ENCODE measurements at places on chromosomes 7 and 10.

- DNase-seq = no peak
Observed at GRCh38 chr7:54109501-54109900, 432.7 kb upstream of the VSTM2A start.

- no peak for DNase-seq
Observed at GRCh38 chr7:7491044-7491443, 44.6 kb downstream of the COL28A1 start.

DNA sequence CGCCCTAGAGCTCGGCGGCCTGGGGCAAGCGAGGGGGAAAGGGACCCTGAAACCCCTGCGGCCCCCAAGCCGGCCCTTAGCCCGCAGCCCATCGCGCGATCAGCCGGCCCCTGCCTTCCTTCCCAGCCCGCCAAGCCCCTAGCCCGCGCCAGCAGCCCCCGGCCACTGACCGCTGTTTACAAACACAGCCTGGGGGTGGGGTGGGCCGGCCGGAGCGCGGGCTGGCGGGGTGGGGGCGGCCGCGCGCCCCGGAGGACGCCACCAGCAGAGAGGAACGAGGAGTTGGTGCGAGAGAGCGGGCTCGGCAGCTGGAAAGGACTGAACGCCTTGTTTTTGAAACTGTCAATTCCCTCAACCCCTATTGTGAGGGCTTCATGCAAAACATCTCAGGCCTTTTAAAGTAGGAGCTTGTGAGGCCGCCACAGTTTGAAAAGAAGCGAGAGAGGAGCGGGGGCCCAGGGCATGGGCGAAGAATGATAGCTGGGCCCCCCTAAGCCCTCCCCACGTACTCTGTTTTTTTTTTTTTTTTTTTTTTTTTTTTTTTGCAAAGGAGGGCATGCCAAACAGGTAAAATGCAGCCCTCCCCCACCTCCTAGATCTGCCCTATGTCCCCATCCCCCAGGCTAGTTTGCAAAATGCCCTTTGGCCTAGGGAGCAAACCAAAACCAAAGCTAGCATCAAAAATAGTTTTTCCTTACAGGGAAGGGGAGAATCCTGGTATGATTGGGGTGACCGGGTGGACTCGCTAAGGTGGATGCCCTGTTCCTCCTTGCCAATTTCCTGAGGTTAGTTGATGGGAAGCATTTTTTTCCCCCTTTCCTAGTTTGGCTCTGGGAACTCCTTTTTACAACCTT lies 15.0 kb downstream of the SKIDA1 start:
- DNase-seq = no peak

DNA sequence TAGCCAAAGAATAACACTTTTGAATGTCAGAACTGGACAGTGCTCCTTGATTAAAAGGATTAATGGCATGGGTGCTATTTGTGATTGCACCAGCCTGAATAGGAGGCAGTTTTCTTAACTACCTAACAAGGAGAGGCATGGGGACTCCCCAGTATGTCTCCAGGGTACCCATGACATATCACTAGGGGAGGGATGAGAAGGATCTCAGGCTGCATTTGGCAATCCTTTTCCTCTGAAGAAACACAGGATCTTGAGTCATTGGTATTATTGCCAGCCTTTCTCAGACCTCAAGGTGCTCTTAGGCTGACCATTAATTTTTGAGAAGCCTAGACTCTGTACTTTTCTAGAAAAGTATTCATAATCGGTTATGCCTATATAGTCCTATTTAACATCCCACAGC lies 77.5 kb upstream of the NPVF start:
- DNase-seq = no peak

GRCh38 chr7:70654146-70654545 lies 477.8 kb upstream of the GALNT17 start:
- no peak for DNase-seq

DNA sequence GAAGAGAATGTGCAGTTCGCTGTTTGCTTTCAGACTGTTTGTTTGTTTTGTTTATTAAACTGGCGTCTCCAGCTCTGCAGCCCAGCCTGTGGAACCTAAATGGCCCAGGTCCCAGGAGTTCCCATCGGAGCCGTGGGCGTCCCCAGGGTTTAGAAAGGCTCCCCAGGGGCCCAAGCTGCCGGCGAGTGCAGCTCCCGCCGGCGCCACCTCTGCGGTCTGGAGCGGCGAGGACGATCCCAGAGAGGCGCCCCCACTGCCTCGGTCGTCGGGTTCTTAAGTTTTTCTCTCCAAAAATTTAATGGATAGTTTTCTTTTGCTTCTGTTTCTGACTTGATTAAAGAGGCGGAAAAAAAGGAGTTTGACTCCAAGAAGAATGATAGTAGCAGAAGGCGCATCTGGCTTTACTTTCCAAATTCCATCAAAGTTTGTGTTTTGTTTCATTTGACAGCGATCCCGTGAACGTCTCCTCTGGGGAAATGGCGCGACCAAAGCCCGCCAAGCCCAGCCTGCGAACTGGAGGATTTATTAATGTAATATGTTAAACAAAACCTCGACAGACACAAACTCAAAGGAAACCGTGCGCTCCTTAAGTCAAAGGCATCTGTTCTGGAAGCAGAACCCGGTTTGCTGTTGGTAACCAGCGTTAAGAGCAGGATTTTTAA lies 718 bp upstream of the FZD1 start:
- DNase-seq = peak; percentile 39

DNA sequence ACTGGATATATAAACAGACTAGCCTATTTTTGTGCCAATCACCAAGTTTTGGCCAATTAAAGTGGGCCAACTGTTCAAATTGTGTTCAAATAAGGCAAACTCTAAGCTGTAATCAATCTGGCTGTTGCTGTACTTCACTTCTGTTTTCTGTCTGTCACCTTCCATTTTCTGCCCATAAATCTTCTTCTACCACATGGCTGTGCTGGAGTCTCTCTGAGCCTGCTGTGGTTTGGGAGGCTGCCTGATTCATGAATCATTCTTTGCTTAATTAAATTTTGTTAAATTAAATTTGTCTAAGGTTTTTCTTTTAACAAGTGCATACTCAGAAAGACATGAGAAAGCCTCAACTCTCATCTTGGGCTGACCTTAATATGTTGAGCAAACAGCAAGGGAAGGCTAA lies 172.6 kb upstream of the VIPR2 start:
- no peak for DNase-seq

GRCh38 chr7:47327698-47328391 lies 254.1 kb downstream of the TNS3 start:
- DNase-seq = no peak

DNA sequence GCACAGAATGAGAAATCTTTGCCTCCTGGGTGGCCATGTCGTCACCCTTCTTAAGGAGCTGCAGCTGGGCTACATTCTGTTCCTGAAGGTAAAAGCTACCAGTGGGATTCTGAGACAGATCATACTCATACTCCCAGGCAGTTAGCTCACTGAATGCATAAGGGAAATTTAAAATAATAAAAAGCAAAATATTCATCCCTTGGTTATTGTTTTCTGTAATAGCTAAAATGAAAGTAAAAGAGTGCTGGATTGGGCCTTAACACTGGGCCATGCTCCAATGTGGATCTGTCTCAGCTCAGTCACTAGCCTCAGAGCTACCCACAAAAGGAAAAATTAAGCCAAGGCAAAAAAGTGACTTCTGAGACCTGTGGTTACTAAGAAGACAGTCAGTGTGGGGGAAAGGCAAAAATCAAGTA lies 8.9 kb upstream of the DYNC2I1 start:
- no peak for DNase-seq

DNA sequence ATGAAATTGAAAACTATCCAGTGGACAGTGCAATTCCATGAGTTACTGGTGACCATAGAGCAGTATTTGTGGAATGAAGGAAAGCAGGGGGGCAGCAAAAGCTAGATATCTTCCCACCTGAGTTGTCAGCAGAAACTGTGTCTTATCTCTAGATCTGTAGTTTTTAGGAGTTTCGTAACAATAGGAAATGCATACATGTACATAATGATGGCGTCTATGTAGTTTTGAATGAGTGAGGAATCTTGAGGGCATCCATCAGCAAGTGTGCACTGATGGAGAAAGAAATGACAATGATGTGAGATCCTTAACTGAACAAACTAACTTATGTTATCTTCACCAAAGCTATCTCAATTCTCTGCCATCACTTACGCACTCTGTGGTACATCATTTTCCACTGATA lies 114.5 kb downstream of the LRRC4 start:
- no peak for DNase-seq

GRCh38 chr10:81866753-81867152 lies 8.2 kb upstream of the NRG3 start:
- DNase-seq = no peak

- no peak for DNase-seq
Observed at GRCh38 chr7:131570401-131570800, 14.0 kb upstream of the PODXL start.

DNA sequence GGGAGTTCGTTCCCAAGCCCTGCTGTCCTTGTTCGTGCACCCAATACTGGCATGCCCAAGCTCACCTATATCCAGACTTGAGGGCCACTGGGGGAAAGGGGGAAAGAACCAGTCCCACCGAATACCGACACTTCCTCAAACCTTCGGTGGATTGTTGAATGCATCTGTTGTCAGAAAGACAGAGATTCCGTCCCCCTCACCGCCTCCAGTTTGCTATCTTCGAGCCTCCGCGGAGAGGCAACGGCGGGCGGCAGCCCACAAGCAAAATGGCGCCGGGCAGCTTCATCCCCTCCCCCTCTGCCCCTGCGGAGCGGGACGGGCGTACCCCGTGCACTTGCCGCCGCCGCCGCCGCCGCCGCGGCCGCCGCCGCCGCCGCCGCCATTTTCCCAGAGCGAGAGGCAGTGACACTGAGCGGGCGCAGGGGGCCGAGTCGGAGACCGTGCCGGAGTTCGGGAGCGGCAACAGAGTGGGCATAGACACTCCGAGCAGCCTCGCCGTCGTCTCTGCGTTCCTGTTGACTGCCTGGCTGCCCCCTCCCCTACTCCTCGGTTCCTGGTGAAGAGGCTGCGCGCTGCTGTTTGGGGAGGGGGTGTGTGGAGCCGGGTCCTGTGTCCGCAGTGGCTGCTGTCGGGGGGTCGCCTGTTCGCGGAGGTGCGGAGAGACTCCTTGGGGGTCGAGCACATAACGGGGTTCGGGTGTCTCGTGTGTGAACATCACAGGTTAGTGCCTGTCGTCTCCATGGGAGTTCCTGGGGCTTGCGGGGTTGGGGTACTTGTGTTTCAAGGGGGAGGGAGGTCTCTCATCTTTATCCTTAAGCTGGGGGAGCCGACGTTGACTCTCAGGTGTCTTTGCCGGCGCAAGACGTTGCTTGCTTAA lies at the start of gene KMT2E:
TSS of gene KMT2E (plus strand) at position 390 of the 877 bp plus-strand sequence. CDS start 26,748 bp downstream, outside the sequence.
- peak; percentile 92 for DNase-seq

GRCh38 chr7:41755096-41755495 lies 52.2 kb upstream of the INHBA start:
- DNase-seq = no peak

- DNase-seq = no peak
Observed at GRCh38 chr7:117076426-117076943, 123.2 kb downstream of the ST7 start.

DNA sequence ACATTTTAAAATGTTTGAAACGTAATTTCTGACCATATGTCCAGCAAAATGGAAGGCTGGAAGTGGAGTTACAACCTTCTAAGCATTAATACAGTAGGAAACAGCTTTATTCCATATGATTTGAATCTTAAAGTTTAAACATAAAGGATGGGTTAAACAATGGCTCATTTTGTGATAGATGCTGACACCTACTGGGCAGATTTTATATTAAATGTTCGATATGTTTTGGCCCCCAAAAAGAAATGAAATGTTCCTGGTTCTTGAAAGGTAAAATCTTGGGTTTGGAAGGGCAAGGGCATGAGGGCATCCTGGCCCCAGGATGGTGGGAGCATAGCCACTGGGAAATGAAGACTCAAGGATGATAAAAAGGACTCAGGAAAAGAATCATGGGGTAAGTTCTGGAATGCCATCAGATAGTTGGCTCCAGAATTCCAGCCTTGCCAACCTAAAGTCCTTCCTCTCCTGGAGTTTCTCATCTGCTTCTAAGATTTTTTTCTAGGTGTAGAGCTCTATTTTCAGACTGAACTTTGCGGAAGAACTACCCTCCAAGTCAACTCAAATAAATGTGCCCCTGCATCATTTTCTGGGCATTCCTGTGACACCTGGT lies 34.6 kb upstream of the SLC35G1 start:
- DNase-seq = no peak

DNA sequence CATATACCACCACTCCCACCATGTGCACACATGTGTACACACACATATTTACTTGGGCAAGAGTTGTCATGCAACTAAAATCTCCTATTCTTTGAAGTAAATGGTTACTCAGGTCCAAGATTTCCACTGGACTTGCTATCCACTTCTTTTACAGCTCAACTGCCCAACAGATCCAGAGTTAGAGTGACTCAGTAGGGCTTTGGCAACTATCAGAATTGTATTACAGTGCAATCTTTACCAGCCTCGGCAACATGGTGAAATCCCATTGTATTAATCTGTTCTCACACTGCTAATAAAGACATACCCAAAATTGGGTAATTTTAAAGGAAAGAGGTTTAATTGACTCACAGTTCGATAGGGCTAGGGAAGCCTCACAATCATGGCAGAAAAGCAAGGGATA lies 51.9 kb upstream of the ABLIM1 start:
- no peak for DNase-seq

- no peak for DNase-seq
Observed at GRCh38 chr10:58644311-58644710, 131.6 kb downstream of the BICC1 start.

- no peak for DNase-seq
Observed at GRCh38 chr10:62681211-62681940, 123.1 kb upstream of the ADO start.

- no peak for DNase-seq
Observed at GRCh38 chr10:124739986-124740368, 4.2 kb downstream of the FAM53B start.

DNA sequence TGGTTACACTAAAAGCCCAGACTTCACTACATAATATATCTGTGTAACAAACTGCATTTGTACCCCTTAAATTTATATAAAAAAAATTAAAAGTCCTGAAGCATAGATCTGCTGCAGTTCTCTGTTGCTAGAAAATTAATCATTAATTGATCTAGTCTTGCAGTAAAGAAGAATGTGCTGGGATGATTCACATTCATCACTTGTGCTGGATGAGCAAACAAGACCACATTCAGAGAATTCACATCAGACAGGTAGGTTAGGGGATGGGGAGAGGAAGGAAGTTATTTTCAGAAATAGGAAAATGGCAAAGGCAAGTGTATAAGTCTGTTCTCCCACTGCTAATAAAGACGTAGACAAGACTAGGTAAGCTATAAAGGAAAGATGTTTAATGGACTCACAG lies 1019.0 kb downstream of the KCNMA1 start:
- DNase-seq = no peak

- DNase-seq = no peak
Observed at GRCh38 chr7:3168869-3169268, 125.2 kb upstream of the CARD11 start.

All from spinal cord (tissue), 10 donors.